GM10248 (cell line): ENCODE measurements at places on chromosomes 1 and 21.

- no peak for DNase-seq
Observed at GRCh38 chr1:230899841-230900251, 31.5 kb upstream of the C1orf198 start.

- no peak for DNase-seq
Observed at GRCh38 chr1:86773341-86774288, 69.2 kb downstream of the SH3GLB1 start.

DNA sequence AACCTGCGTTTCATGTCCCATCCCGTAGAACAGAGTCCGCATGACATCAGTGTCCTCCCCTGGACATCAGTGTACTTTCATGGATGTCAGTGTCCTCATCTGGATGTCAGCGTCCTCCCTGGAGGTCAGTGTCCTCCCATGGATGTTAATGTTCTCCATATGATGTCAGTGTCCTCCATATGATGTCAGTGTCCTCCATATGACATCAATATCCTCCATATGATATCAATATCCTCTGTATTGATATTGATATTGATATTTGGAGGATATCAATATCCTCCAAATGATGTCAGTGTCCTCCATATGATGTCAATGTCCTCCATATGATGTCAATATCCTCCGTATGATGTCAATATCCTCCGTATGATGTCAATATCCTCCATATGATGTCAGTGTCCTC, 284.9 kb downstream of the AJAP1 start:
- DNase-seq: no peak

- no peak for DNase-seq
Observed at GRCh38 chr1:220950576-220950975, 71.3 kb downstream of the HLX start.

DNA sequence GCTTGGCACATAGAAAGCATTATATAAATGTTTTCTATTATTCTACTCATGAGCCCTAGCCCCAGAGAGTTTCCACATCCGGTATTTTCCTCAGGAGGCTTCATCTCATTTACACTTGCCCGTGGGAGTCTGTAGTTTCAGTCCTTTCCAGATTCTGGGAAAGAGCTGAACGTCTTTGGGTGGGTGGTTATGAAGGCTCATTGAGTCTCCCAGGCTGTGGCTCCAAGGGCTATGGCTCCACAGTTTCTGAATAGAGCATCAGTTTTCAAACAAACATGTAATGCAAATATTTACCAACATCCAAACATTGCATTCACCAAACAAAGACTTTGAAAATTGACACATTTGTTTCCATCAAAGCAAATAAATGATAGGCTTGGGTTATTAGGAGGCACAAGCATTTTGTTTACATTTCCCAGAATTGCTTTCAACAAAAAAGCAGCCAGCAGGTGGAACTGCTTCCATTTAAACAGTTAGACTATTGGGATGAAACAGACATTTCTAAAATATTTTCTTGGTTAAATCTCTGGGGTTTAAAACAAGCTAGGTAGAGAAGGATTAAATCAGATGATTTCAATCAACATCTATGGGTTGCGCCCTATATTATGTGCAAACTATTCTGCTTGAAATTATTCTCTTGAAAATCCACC, 1.3 kb upstream of the LEMD1 start:
- DNase-seq: no peak

- DNase-seq: no peak
Observed at GRCh38 chr21:46416551-46416950, 42.1 kb upstream of the DIP2A start.

- DNase-seq: no peak
Observed at GRCh38 chr1:66938613-66939012, 13.8 kb downstream of the MIER1 start.

- DNase-seq: no peak
Observed at GRCh38 chr1:207812778-207813511, 61.1 kb downstream of the CD46 start.

- no peak for DNase-seq
Observed at GRCh38 chr1:2480986-2481364, 4.9 kb downstream of the PLCH2 start.

- no peak for DNase-seq
Observed at GRCh38 chr21:40013001-40013735, 145.9 kb downstream of the PCP4 start.

DNA sequence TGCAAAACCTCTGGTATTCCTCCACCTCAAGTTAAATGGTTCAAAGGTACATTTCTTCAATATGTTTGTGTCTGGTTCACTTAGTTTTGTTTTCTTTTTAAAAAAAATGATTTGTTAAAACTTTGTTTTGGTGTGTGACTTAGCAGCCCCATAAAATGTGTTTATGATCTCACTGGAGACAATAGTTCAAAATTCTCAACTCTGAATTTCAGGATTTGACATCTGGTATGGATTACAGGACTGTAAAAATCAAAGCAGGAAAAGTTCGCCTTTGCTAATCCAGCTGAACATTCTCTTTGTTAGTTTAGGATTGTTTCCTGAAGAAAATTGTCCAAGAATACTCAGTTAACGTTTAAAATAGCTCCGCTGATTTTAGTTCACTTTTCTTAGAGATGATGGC, 231.7 kb downstream of the HMCN1 start:
- no peak for DNase-seq

GRCh38 chr1:116817582-116818064, 63.4 kb downstream of the CD2 start:
- peak; percentile 76 for DNase-seq

DNA sequence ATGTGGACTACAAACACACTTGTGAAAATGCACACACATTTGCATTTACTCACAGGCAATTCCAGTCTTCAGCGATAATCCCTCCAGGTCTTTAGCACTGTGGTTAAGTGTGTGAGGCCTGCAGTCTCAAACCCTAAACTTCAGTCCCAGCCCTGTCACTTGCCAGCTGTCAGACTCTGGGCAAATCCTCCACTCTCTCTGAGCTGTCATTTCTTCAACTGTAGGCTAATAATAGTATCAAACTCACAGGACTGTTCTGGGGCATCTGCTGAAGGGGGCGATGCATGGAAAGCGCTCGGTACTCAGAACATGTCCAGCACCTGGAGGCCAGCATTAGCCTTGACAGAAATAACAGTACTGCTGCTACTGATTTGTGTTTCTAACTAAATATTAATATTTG, 48.2 kb downstream of the NEK2 start:
- DNase-seq: no peak

DNA sequence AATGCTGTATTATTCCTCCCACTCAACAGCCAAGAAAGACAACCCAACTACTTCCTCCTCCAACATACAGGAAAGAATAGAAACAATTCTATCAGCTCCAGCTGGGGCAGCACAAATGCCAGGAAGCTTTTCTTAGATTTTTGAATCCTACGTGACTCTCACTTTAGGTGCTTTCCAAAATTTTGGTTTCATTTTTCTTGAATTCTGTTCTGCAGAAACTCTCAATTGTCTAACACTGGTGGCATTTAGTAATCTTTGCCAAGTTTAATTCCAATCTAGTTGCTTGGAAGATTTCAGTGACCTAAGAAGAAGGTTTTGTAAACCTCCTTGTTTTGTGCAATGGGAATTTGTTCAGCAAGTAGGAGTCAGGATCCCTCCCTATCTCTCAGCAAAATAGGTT, 37.1 kb upstream of the DOCK7 start:
- DNase-seq: no peak

DNA sequence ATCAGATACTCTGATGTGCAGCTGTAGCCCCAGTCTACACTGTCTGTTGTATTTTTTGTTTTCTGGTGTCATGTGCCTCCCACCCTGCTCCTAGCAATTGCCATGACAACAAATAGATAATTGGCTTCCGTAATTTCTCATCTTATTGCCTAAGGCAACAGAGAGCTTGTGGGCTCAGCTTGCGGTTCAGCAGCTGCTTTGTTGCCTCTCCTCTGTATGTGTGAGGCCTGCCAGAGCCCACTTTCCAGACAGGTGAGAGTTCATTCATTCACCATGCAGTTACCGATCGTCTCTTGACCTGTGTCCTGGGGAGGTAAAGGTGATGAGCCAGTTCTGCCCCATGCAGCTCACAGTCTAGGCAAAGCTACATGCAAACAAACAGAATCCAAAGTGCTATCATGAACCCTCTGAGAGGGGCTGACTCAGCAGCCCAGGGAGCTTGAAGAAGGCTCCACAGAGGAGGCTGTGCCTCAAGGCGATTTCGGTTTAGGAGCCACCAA, 11.9 kb downstream of the LGALS8 start:
- DNase-seq: no peak

GRCh38 chr1:160844447-160845232, 18.0 kb downstream of the CD244 start:
- no peak for DNase-seq

DNA sequence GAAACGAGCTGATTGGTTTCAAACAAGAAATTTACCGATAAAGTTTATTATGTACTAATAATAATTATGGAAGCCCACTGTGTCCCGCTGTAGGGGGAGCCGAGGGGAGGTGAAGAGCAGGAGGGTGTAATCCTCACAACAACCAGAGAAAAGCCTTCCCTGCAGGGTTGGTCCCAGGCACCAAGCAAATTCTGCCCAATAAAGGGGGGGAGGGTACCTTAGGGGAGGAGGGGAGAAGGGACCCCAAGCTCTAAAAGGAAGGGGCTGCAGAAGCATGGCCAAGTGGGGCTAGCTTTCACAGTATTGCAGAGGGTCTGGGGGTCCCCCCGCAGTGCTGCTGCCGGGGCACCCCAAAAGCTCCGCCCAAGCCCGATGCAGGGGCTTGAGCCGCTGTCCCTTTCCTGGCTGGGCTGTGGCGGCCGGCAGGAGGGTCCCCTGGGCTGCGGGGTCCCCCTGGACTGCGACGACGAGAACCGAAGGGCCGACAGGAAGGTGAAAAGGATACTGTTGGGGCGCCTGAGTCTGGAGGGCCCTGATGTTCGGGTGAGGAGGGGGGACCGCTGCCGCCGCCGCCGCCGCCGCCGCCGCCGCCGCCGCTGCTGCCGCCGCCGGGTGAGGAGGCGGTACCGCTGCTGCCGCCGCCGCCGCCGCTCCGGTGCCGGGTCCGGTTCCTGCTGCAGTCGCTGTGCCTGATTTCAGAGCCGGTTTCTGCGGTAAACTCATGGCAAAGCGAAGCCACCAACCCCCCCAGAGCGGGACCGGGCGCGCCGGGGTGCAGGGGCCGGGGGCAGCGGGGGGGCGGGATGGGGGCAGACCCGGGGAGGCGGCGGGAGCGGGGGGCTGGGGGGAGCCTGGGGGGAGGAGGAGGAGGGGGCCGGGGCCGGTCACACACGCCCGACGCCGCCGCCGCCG, 771 bp downstream of the EIF4G3 start:
- peak; percentile 43 for DNase-seq

DNA sequence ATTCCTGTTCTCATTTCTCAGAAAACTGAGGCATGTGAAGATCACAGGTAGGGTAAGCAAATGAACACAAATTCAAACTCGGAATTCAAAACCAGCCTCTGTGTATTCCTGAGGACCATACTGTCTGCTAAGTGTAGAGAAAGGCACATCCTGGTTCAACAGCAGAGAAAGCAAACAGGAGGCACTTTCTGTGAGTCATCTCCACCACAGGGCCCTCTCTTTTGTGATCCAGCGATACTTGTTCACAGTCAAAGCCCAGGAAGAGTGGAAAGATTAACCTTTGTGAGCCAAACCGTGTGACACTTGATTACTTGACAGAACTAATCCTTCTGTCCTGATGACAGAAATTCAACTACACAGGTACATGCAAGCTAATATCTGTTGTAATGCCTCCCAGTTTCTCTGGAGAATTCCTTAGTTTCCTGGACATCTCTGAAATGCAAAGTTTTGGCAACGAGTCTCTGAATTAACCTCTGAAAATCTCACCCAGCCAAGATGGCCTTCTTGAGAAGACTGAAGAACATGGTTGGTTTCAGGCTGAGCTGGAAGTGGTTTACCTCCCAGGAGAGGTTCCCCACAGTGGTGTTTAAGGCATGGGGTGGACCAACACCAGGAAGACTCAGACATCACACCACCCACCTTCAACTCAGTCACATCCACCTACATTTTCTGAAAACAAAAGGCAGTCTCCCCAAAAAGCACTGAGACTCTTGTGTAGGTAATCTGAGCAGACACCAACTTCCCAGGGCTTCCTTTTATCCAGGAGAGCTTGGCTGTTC, 98.2 kb upstream of the ERG start:
- no peak for DNase-seq

DNA sequence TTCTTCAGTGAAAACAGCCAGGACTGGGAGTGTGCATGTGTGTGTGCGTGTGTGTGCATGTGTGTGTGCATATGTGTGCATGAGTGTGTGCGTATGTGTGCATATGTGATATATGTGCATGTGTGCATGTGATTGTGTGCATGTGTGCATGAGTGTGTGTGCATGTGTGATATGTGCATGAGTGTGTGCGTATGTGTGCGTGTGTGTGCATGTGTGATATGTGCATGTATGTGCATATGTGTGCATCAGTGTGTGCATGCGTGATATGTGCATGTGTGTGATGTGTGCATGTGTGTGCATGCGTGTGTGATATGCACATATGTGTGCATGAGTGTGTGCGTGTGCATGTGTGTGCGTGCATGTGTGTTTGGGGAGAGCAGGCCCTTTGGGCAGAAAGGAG, 89.8 kb downstream of the ITPKB start:
- no peak for DNase-seq

DNA sequence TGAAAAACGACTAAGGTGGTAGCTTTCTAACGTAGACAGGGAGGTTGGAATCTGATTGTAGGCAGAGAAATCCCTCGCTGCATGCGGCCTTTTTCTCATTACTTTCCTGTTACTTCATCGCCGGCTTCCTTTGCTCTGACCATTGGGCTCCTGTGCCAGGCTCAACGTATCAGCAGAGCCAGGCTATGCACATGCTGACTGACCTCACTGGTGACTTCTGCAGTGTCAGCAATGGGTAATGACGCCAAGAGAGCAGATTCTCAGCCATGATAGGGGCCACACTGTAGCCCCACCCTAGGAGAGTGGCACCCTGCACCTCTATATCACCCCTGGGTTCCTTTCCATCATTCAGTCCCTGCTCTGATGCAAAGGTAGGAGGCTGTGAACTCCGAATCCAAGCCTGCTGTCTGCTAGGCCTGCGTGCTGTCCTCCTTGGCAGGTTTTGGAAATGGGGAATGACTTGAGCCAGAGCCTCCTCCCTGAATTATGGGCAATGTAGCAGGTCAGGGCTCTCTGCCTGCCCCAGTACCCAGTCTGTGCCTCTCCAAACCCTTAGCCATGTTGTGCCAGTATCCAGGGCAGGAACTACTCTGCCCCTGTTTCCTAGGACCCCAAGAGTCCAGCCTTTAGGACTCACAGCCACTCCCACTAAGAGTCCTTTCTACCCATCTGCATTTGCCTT, 11.4 kb downstream of the PPFIA4 start:
- no peak for DNase-seq

GRCh38 chr1:54234284-54234683, 34.3 kb downstream of the MRPL37 start:
- no peak for DNase-seq

DNA sequence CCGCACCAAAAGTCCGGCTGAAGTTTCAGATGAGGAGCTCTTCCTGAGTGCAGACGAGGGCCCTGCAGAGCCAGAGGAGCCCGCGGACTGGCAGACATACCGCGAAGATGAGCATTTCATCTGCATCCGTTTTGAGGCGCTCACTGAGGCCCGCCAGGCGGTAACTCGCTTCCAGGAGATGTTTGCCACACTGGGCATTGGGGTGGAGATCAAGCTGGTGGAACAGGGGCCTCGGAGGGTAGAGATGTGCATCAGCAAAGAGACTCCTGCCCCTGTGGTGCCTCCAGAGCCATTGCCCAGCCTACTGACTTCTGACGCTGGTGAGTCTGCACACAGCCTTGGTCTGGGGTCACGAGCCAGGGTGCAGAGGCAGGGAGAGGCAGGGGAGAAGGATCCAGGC, 84.7 kb downstream of the TRIM11 start:
- no peak for DNase-seq
